HCT116 (cell line): ENCODE measurements at places on chromosomes 11 and 22.

GRCh38 chr11:126391286-126391954, 35.9 kb downstream of the ST3GAL4 start:
- no peak for DNase-seq

GRCh38 chr11:67306769-67307544, 3.6 kb downstream of the SSH3 start:
- DNase-seq = no peak

GRCh38 chr11:789943-790342, at the start of gene CEND1:
Gene CEND1, minus strand, starts transcription at chr11:790090. Its CDS starts 1,514 bp downstream, at chr11:788576.
- DNase-seq = no peak

DNA sequence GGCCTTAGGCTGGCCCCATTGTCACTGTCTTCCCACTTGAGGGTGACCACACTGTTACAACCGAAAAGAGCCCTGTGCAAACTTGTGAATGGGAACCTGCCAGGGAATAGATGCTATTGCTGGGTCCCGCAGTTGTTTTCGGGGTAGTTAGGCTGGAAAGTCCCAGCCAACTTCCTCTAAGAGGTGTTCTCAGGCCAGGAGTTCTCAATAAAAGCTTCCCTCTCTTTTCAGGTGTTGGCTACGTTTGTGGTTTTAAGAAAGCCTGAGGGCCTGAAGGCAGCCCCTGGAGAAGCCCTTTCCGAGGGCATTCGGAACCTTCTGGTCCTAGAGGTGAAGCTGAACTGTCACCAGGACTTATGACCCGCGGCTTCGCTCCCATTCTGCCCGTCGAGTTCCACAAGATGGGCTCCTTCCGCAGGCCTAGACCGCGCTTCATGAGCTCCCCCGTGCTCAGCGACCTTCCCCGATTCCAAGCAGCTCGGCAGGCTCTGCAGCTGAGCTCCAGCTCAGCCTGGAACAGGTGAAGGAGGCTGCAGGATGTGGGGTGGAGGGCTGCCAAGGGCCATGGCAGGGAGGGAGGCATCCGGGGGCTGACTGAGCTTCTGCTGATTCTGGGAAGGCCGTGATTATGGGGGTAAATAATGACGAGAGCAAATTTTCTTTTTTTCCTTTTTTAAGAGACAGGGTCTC, 104.8 kb downstream of the PRR5L start:
- no peak for DNase-seq

DNA sequence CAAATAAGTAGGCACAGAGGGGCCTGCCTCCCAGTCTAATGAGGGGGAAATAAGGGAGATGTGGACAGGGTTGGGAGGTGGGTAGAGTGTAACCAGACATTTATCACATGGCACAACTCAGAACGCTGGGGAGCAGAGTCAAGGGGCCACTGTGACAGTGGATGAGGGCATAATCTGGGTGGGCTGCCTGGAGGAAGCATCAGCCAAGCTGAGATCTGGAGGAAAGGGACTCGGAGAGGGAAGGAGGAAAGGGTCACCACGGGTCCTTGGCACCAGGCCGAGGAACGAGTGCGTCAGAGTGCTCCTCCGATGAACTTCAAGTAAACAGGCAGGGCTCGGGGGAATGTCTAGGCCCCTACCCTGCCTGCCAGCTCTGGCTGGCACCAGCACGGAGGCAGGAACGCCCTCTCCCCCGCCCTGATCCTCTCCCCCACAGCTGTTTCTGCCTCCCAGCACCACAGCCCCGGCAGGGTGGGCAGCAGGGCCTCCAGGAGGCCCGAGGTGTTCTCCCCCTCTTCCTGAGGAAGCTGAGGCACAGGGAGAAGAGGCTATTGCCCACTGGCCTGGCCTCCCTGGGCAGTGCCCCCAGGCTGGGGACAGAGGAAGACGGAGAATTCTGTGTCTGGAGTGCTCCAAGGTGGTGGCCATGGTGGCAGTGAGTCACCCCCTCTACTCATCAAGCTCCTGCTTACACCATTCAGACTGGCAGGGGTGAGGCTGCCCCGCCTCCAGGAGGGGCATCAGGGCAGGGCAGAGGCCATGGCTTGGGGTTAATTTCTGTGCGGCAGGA, 4.2 kb downstream of the ALDH3B1 start:
- DNase-seq = peak; percentile 64

DNA sequence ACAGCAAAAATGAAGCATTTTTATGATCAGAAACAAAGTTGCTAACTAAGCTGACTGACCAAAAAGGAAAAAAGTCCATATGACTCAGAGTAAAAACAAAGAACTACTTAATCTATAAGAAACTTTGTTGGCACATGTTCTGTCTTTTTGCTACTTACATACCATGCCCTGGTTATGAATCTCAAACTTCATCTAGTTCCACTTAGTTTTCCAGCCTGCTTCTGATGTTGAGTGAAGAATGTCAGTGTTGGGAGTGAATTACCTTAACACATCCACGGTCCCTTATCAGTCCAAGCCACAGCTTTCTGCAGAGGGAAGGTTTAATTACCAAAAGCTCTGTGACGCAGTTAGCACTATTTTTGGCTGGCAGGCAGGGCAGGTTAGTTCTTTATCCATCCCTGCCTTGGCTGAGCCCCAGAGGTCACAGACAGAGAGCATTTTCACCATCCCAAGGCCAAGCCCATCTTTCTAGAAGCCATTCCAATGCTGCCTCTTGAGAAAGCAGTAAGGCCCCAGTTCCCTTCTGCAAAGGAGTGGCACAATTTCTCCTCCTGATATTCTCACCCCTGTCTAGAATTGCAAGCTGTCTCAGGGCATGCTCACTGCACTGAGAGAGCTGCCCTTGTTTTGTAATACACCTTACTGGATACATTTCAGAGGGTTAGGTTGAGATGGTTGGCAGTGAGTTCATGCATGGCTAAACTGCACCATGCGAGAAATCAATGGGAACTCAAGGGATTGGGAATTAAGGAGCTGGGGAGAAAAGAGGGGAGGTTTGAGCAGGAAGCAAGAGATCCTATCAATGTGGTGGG, 67.1 kb downstream of the SLC1A2 start:
- DNase-seq = no peak

GRCh38 chr22:37008365-37008764, 10.9 kb downstream of the TST start:
- no peak for DNase-seq

- DNase-seq = no peak
Measured at GRCh38 chr11:118304227-118304567, 333 bp upstream of the CD3E start.

DNA sequence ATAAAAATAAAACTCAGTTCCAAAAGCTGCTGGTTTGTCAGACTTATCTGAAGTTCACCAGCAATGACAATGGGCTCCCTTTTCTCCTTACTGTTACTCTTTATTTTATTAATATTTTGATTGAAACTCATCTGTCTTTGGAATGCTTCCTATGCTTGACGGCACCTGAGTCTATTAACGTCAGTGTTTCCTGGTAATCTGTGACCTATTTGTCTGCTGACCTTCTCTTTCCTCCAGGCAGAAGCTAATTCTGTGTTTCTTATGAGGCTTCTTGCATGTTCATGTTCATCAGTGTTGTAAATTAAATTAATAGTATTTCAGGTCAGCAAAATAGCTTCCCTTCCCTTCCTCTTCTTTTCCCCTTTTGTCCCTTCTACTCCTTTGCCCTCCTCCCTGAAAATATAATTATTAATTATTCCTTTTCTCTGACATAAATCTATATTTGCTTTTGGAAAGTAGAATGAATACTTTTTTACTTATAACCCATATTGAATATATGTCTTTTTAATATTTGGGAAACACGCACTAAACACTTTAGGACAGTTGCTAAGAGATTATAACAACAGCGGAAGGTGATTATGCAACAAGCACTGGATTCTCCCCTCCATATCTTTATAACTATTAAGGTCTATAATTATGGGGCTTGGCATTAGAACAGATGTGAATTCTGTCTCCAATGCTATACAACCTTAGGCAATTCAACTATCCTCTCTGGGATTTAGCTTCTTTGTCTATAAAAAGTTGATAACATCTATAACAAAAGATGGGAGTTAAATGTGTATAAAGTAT, 32.1 kb upstream of the PCF11 start:
- no peak for DNase-seq

DNA sequence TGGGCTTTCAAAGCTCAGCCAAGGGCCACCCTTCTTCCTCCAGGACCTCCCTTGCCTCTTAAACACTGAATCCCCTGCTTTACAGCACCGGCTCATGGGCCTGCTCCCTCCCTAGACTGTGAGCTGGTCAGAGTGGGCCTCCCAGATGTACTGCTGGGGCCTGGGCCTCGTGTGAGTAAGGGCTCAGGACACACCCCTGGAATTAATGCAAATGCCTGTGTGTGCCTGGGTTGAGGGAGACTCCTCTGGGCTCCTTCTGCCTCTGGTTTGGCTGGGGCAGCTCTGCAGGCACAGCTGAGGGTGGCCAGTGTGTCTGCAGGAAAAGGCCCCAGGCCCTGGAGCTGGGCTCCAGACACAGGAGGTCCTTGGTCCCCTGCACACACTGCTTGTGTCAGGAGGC, 24.2 kb downstream of the ALX4 start:
- DNase-seq = no peak

- DNase-seq = no peak
Measured at GRCh38 chr11:26234451-26234850, 97.5 kb upstream of the ANO3 start.

DNA sequence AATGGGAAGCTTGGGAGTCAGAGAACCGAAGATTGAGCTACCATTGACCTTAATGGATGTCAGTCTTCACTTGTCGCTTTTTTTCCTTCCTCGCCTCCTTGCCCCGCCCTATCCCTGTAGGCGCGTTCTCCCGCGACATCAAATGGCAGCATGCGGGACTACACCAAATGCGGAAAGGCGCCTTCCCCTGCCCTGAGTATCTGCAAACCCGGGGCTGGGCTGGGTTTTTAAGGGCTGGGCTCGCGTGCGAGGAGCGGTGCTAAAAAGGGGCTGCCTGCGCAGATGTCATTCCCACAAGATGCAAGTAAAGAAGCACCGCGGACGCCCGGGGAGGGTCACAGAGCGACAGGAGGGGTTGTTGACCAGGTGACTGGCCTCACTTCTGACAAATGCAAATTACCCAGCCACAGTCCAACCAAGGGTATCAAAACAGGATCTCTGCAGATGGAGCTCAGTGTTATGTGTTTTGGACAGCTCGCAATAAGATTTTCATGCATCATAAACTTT, 4.7 kb upstream of the FAM111B start:
- DNase-seq = no peak

DNA sequence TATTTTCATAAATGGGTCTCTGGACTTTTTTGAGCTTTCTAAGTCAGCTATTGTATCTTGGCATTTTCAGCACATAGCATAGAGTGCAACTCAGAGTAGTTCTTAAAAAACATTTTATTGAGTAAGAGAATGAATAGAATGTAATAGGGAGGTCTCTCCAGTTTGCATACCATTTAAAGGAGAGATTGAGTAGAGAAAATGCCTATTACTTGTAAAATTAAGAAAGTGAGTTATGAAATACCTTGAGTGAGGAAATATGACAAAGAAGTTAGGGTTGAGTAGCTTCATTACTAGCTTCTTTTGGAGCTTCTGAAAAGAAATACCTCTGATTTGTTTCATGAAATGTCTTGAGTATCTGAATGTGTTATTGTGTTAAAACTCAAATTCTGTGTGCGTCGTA, 140.0 kb downstream of the AASDHPPT start:
- no peak for DNase-seq

DNA sequence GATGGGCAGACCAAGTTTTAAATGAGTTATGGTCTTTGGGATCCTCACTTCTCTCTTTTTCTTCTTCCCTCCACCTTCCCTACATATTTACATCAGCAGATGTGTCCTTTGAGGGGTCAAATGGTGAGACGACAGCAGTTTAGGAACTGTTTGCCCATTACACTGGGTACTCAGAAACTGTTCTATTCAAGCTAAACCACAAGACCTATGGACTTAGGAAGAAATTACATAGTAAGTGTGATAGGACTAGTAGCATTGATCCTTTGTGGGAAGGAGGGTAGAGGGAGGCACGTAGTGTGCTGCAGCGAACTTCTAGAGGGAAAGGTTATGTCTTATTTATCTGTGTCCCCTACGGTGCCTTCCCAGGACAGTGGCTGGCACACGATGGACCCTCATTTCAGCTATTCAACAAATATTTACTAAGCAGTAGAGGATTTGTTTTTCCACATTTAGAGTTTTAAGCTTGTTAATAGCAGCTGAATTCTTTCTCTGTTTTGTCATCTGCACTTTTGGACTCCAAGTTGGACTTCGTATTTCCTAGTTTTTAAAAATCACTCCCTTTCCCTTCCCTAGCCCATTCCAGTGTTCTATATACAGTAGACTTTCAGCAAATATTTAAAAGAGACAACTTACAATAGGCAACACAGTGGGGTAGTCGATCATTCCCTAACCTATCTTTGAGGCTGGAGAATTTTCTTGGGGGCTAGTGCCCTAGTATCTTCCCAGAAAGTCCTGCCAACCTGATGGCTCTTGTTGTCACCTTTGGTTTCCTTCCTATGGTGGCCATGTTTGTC, 13.9 kb downstream of the FZD4 start:
- no peak for DNase-seq

DNA sequence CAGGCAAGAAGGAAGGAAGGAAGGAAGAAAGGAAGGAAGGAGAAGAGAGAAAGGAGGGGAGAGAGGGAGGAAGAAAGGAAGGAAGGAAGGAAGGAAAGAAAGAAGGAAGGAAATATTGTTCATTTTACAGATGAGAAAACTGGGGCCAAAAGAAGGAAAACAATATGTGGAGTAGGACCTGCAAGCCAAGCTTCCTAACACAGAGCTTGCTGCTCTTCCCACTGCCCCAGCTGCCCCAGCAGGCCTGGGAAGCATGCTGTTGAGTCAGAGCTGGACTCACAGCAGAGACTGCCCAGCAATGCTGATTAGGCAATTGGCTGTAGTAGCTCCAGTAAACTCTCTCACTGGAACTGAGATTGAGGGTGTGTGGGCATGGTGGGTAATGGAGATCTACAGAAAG, 42.6 kb upstream of the SMCO4 start:
- no peak for DNase-seq

- no peak for DNase-seq
Measured at GRCh38 chr11:74719011-74719410, 12.2 kb downstream of the CHRDL2 start.

GRCh38 chr22:29473001-29473400, 7.0 kb upstream of the NEFH start:
- no peak for DNase-seq

DNA sequence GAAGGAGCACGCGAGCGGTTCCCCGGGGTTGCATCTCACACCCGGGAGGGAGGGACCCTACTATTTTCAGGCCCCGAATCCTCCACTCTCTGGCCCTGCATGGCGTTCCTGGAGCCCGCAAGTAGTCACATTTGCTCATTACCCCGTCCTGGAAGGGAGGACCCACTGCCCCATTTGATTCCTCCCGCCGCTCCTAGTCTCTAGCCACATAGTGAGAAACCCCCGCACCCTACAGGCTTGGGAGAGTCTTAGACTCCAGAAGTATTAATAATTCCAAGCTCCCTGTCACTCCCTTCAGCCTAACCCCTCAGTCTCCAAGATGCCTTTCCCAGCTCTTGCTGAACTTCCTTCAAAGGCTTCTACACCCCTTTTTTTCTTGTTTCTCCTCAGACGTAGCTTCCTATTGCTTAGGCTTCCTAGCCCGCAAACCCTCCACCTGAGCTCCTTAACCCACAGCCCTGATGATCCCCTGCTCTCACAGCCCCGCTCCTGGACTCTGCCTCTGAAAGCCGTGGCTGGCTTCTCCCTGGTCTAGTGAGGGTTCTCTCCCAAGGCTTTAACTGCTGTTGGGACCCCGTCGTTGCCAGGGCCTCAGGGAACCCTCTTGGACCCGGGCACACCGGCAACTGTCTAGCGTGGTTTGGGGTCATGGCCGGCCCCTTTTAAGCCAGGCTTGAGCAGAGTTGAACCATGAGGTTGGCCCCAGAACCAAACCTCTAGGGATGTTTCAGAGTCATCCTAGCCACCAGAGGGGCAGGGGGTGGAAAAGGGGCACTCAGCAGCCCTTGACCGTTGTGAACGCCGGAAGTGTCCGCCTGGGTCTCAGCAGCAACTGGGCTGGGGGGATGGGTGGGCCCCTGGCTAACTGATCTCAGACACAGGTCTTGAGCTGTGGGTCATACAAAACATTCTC, 862 bp downstream of the GGA1 start:
- no peak for DNase-seq
